ENCODE measurements at places on chromosomes 3 and 15.

- DNase-seq: peak; percentile 35
These were observed 33.4 kb downstream of the UBXN7 start for GRCh38 chr3:196398782-196399181.

- no peak for DNase-seq
These were observed 105.6 kb upstream of the ROPN1 start for GRCh38 chr3:124097362-124098131.

GRCh38 chr3:160801386-160802118, 45.5 kb downstream of the PPM1L start:
- DNase-seq: peak; percentile 37

DNA sequence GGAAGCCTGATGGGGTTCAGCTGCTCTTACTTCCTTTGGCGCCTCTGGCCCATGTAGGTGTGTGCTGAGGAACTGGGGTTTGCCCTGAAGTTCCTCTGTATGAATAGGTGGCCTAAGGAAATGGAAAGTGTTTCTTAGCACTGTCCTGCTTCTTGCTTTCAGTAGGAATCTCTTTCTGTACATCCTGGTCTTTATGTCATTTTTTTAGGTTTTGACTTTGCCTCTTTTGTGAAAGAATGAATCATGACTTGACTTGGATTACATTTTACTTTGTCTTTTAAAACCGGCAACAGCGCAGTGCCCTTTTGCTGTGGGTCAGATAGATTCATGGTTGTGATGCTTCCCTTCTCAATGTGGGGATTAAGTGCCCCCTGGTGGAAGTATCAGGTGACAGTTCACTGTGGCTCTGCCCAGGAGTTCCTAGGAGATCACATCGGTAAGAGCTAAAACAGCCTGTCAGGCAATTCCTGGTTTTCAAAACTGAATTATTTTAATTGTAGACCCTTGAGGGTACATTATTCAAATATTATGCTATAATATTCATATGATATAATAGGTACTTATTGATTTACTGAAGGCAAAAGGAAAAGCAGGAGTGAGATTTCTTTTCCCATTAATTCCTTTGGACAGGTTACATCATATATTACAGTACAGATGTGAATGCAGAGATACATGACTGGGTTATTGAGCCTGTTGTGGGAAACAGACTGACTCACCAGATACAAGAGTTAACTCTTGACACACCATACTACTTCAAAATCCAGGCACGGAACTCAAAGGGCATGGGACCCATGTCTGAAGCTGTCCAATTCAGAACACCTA, 95.4 kb downstream of the HCN4 start:
- DNase-seq: peak; percentile 79

DNA sequence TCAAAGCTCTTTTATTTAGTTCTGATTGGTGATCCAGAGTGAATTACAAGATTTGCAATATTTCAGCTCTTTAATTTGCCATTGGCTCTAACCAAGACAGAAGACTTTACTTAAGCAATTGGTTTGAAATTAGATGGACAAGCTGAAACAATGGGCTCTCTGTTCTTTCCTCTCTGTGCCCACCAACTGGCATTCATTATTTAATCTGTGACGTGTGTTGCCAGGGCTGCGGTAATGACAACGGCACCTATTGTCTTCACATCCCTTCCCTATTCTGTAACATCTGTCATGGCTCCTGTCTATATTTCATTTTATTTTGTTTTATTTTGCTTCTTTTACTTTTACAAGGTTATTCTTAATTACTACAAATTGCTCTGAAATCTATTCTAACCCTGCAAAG, 33.9 kb downstream of the PLD1 start:
- no peak for DNase-seq

DNA sequence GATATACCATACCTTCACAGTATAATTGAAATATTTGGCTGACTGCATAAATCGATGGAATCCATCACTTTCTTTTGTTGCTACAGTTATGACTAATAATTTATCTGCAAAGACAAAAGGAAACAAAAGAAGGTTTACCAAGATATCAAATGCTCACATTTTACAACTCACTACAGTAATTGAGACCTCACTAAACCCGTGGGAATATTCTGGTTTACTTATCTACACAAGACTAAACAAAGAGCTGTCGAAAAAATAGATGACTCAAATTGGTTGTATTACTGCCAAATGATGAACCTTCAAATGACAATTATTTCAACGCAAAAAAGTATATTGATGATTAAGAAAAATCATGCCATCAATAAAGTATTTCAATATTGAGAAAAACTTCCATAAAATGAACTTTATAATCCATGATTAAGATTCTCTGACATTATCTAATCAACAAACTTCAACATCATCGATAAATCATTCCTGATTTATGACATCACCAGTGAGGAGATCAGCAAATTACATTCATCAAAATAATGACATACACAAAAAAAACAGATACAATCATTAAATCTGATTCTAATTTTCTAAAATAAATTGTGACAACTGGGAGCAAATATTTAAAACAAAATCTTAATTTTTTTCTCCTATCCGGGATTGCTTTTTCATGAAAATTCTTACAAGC, 36.7 kb downstream of the PLOD2 start:
- DNase-seq: no peak

- no peak for DNase-seq
These were observed 42.9 kb downstream of the SMAD3 start for GRCh38 chr15:67108122-67108961.

GRCh38 chr15:41997845-41998244, 23.0 kb downstream of the PLA2G4E start:
- DNase-seq: no peak

DNA sequence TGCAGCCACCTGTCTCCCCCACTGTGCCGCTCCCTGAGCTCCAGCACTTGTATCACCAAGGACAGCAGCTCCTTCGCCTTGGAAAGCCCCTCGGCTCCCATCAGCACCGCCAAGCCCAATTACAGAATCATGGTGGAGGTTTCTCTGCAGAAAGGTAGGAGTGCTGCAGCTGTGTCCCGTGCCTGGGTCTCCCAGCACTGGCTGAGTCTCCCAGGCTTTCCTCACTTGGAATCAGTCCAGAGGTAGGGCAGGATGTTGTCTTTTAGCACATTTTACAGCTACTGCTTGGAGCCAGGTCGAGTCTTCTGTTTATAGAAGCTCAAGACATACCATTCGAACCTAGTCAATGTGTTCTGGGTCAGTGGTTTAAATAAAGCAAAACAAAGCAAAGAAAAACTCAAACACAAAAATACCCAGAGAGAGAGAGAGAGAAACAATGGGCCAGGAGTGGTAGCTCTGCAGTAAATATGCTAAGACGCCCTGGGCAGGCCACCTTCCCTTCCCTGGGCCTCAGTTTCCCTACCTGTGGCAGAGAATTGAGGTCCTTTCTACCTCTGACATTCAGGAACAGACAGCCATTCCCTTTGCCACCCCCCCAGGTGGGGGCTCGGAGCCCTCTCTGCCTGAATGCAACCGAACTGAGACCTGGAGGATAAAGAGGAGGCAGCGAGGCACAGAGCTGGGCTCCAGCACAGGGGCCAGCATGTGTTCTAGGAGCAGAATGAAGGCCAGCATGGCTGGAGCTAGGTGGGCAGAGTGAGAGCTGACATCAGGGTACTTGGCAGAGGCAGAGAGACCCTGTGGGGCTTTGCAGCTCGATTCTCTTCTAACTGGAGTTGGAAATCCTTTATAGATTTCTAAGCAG, 44.1 kb downstream of the STARD5 start:
- DNase-seq: no peak

DNA sequence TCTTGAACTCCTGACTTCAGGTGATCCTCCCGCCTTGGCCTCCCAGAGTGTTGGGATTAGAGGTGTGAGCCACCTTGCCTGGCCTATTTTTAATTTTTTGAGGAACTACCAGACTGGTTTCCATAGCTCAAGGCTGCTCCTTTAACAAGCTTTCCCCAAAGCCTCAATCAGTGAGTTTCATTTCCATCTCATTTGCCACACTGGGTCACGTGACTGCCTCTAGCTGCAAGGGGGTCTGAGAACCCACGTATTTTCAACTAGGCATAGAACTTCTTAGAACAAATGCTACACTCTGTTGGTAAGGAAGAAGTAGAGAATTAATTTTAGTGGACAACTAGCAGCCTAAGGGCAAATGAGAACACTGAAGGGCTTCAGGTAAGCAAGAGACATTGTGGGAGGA, 3.1 kb upstream of the CD276 start:
- no peak for DNase-seq

GRCh38 chr3:109339714-109340648, 2.6 kb upstream of the DPPA4 start:
- no peak for DNase-seq
